ENCODE measurements at places on chromosomes 6 and 20.

GRCh38 chr6:162200041-162200440 is 527.5 kb downstream of the PRKN start:
- no peak for DNase-seq

DNA sequence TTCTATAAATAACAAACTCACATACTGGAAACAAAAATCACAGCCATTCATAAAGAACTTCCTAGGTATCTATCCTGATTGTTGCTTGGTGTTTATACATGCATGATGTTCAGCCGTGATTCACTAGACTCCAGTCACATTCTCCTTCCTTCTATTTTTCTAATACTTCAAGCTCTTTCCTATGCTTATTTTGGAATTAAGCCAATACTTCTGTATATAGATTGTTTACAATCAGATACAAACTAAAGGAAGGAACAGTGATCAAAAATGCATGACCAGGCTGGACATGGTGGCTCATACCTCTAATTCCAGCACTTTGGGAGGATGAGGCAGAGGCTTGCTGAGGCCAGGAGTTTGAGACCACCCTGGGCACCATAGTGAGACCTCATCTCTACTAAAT is 377.5 kb upstream of the IRAK1BP1 start:
- DNase-seq = no peak

- DNase-seq = no peak
Measured at GRCh38 chr20:25534845-25535244, 50.5 kb downstream of the NINL start.

- DNase-seq = no peak
Measured at GRCh38 chr6:156517088-156517487, 260.1 kb upstream of the ARID1B start.

GRCh38 chr20:47854687-47855212 is 69.5 kb upstream of the SULF2 start:
- DNase-seq = no peak

GRCh38 chr6:43966853-43967718 is 160.2 kb downstream of the MRPL14 start:
- no peak for DNase-seq

- DNase-seq = no peak
Measured at GRCh38 chr6:162538643-162539064, 188.9 kb downstream of the PRKN start.

GRCh38 chr6:251920-252319 is 40.4 kb upstream of the DUSP22 start:
- no peak for DNase-seq

DNA sequence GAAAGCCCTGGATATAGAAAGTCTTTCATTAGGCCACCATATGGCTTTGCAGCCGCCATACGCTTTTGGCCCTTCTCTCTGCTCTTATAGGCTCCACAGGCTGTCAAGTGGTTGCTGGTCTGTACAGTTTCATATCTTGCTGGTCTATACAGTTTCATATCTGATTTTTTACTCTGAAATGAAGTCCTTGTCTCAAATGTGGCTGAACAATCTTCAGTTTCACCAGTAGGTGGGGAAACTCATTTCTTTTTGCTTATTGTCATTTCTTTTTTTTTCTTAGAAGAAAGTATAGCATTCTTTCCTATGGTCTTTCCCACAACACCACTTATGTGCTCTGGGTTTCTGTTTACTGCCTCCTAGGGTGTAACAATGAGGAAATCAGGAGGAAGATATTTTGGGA is 771.4 kb upstream of the MMS22L start:
- no peak for DNase-seq

DNA sequence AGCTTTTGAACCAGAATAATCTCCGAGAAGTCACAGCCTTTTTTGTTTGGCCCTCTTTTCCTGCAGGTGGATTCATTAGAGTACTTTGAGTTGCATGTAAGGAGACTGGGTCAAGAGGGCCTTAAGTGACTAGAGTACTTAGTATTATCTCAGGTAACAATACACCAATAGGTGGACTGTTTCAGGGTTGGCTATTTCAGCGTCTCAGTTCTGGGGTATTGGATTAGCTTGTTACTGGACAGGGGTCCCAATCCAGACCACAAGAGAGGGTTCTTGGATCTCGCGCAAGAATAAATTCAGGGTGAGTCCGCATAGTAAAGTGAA is 47.3 kb upstream of the SLC9A8 start:
- DNase-seq = no peak

DNA sequence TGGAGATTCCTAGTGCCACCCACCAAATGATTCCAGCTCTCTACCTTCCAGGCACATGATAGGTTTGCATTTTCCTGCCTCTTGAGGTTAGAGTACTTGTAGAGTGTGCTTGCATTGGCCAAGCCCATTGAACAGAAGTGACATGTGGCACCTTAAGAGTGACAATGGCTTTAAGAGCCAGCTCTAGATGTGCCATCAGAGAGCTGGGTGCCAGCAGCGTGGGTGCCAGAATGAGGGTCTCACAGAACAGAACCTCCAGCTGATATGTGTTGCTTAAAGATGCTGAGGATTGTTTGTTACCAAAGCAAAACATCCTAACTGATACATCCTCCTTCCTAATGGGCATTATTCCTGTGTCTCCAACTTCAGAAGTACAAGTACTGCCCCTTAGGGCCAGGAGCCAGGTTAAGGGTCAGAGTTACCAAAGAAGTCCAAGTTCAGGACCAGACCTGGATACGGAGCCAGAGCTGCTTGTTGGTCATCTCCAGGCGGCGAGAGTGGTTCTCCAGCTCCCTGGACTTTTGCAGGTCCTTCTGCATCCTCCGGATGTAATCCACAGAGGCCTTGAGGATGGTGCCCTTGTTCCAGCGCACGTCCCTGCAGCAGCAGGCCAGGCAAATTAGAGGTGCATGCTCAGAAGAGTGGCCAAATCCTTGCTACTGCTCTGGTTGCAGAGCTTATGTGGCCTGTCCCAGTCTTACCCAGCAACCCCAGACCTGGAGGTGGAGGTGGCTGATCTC is 47.5 kb downstream of the MDFI start:
- no peak for DNase-seq

GRCh38 chr6:157213907-157214565 is 109.3 kb downstream of the TMEM242 start:
- no peak for DNase-seq

DNA sequence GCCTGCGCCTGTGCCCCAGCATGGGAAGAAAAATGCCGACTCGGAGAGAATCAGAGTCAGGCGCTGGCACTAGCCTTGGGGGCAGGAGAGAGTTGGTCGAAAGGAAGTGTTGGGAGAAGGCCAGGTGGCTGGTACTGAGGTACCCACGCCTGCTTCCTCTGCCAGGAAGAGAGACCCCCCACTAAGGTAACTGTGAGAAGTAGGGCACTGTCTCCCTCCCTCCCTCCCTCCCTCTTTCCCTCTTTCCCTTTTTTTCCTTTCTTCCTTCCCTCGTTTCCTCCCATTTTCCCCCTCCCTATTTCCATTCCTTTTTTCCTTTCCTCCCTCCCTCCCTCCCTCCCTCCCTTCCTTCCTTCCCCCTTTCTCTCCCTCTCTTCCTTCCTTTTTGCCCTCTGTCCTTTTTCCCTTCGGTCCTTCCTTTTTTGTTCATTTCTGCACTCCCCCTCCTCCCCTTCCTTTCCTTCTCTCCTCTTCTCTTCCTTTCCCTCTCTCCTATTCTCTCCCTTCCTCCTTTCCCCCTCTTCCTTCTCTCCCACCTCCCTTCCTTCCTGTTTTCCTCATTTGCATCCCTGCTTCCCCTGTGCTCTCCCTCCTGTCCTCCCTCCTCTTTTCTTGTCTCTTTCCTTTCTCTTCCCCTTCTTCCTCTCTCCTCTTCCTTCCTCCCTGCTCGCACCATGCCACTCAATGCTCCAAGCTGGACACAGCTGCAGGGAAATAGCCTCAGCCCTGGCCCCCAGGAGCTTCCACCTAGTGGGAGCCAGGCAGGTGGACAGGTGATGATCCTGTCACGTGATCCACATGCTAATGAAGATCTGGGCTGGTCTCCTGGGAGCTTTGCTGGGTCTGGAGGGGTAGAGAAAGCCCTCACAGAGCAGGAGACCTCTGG is 148.0 kb downstream of the DHX35 start:
- no peak for DNase-seq

DNA sequence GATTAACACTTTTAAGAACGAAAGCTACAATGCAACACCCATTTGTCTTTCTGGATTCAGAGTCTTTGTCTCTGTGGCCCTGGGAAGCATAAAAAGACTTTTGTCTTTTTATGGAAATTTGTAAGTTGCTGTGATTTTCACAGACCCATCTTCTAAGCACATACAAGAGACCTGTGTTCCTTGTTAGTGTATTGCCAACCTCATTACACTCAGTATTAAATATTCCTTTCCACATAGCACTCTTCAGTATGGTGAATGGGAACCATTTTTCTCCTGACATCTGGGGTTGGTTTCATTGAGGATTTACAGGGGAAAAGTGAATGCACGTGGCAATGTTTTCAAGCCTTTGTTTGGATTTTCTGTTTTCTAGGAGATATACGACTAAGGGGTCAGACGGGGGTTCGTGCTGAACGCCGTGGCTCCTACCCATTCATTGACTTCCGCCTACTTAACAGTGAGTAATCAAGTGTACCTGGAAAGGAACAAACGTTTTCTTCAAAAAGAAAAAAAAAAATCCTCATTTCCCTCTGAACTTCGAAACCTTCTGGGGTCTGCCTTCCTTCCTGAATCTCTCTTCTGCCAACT is 141.7 kb downstream of the MTFR2 start:
- DNase-seq = no peak

DNA sequence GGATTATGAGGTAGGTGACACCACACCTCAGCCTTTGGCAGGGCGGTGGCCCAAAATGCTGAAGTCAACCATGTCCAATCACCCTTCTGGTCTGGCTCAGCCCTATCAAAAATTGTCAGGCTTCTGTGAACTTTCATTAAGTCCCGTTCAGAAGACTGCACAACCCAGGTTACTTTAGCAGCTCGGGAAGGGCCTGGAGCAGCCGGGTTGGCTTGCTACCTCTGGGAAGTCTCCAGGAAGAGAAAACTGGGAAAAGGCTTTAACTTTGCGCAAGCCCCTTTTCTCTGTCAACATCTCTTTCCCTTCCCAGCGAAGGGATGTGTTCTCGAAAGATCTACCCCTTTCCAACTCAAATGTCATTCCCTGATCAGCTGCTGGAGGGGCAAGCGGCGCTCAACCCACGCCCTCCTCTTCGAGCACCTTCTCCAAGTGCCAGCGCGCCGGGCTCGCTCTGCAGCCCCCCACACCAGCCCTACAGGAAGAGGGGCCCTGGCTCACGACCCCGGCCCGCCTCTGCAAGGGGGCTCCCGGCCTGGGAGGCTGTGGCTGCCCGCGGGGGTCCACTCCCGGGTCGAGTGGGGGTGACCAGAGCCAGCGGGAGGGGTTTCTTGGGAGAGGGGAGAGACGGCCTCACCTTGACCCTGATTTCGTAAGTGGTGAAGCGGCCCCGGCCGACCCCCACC is 573 bp downstream of the SNX3 start:
- peak; percentile 35 for DNase-seq

GRCh38 chr6:41640426-41640825 is 2.2 kb downstream of the MDFI start:
- no peak for DNase-seq

GRCh38 chr20:22379472-22379871 is 204.9 kb downstream of the FOXA2 start:
- DNase-seq = no peak

DNA sequence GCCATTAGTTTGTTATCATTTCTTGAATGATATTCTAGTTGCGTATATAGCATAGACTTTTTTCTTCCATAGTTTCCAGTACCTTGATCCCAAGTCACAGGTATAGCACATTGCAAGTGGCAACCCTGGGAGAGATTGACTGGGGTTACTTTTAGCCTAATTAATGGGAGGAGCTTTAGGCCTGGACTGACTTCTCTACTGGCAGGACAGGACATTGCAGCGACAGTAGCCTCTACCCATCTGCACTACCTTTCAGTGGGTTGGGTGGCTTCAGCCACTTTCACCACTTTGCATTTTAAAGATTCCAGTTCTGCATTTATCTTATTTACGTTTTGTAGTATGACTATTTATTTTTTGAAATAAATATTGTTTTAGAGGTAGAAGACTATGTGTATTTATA is 320.3 kb downstream of the RIMS1 start:
- DNase-seq = no peak

DNA sequence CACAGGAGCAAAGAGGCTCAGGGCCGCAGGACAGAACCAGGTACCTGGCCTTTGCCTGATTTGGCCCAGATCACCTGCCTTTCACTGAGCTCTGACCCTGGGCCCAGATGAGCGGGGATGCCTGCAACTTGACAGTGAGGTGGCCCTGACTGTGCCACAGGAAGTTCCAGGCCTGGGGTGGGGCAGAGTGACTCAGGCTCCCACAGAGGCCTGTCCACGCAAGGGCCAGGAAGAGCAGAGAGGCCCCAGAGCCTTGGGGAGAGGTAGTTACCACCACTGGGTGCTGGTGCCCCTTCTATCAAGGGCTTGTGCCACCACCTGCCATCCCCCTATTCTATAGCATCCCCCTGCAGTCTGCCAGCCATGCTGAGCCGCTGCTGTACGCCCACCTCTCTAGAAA is 4.1 kb upstream of the NOL4L start:
- no peak for DNase-seq

DNA sequence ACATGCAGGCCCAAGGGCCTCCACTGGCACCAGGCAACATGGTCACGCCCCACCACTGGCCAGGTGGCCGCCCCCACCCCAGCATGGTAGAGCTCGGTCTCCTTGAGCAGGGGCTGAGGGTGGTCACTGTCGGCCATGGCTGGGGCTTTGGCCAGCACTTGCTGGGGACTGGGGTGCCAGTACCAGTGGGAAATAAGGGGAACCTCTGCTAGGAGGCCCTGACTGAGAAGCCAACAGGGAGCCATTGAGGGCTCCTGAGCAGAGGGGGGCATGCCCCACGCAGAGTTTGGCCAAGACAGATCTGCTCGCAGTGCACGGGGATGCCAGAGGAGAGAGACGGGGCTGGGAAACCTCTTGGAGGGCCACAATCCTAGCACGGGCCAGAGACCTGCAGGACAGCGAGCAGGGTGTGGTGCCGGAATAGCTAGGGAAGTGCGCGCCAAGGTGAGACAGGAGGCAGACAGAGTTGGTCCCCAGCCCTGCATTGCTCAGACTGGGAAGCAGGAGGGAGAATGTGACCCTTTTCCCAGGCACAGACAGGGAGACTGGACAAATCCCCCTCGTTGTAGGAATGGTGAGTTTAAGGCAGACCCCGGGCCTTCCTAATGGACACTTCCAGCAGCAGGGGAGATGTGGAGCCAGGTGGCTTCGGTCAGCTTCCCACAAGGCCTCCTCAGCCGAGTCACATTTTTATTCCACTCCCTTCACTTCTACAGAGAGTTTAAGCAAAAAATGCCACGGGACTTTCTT is 179.0 kb upstream of the CST7 start:
- no peak for DNase-seq

GRCh38 chr6:62371453-62372210 is 85.6 kb upstream of the KHDRBS2 start:
- no peak for DNase-seq

DNA sequence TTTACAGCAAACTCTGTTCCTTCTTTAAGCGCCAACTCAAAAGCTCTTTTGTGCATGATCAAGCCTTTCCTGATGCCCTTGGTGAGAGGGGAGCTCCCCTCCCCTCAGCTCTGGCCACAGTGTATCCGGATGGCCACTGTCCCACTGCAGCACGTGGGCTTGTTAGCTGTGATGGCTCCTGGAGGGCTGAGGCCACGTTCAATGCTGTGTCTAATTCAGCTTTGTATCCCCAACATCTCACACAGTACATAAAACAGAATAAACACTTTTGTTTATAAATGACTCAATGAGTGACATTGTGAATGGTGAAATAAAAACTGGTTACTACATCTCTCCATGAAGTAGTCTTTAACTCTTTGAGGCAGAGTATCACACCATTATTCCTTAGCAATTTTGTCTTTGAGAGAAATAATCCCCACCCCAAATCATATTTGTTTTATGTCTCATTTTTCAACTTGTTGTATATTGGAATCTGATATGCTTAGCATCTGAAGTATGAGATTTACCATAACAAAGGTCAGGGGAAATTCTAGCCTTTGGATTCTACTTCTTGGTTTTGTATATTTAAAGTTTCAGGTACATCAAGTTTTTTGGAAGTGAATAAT is 44.5 kb downstream of the EDN1 start:
- DNase-seq = no peak
